ENCODE measurements at places on chromosomes 2 and 18. TPM values are rescaled to one million over a fixed set of nuclear protein-coding genes. Genes with fewer than 3 reads are reported as not detected.
A peak's percentile ranks its signal among the peaks of the same experiment; 100 is the strongest.

The SERPINB8 gene
- total RNA-seq, result 42.7 TPM

GRCh38 chr18:45416168-45416567 lies 199.1 kb upstream of the SLC14A2 start:
- DNase-seq, result peak; percentile 13
- peaks cover 9% of the 10 kb centered on the region for H3K27me3 ChIP-seq
- no peaks in the 10 kb centered on the region for H3K4me1 ChIP-seq
- H3K4me3 ChIP-seq, result no peak overlapping the region

GRCh38 chr2:71045865-71046548 lies 22.4 kb upstream of the NAGK start:
- no peak overlapping the region for H3K4me3 ChIP-seq
- H3K4me1 ChIP-seq, result peaks cover 6% of the 10 kb centered on the region
- H3K27ac ChIP-seq, result no peak overlapping the region
- no peaks in the 10 kb centered on the region for H3K36me3 ChIP-seq
- no peak for DNase-seq

The EPAS1 gene
- total RNA-seq, result 99.7 TPM

GRCh38 chr2:75560022-75560767 lies 544 bp downstream of the EVA1A start:
- H3K4me1 ChIP-seq, result peaks cover 69% of the 10 kb centered on the region
- H3K27ac ChIP-seq, result peak overlapping the region; percentile 95
- peaks cover 20% of the 10 kb centered on the region for H3K36me3 ChIP-seq
- H3K4me3 ChIP-seq, result peak overlapping the region; percentile 93

DNA sequence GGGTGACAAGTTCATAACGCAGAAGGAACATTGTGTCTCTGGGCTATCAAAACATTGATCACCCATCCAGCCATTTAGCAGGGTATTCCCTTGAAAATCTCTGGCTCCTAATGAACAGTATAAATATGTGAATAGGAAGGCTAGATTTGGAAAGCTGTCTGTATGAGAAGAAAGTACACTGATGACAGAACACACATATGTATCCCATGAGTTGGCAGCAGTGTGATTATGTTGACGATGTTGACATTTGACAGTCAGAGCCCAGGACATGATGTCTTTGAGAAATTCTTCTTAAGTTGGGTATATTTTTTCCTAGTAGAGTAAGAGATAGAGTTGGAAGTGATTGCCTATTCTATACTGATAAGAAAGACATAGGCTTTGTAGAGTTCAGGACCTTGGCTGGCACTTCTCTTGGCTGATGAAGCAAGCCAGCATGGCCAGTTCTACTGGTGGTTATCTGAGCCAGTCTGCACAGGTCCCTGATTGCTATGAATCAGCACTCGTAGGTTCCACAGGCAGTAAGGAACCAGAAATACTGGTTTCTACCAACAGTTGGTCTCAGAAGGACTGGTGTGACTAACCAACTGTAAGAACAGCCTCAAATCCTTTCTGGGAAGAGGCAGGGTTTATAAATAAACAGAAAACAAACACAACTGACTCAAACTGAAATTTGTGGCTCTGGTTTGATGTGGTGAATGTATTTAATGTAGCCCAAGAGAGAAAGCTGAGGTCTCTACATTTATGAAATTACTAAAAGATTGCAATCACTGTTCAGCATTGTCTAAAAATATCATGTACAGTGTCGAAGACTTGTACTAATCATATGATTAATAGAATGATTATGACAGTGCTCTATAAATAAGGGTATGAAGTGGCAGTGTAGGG lies 43.9 kb upstream of the RAPH1 start:
- H3K36me3 ChIP-seq, result no peaks in the 10 kb centered on the region
- peaks cover 1% of the 10 kb centered on the region for H3K27me3 ChIP-seq
- peaks cover 34% of the 10 kb centered on the region for H3K4me1 ChIP-seq
- peak; percentile 92 for DNase-seq
- peak overlapping the region; percentile 74 for H3K27ac ChIP-seq

- peaks cover 41% of the 10 kb centered on the region for H3K4me1 ChIP-seq
- H3K27ac ChIP-seq, result peak overlapping the region; percentile 54
- 0 out of 2 replicates have a peak, but pooled peaks cover 1% of the 10 kb centered on the region for H3K27me3 ChIP-seq
- no peak overlapping the region for H3K4me3 ChIP-seq
- DNase-seq, result no peak
Measured at GRCh38 chr2:9408641-9409151, 14.6 kb downstream of the ITGB1BP1 start.

The KHK gene
- total RNA-seq, result 1.7 TPM

GRCh38 chr2:218244204-218244603 lies 16.6 kb upstream of the GPBAR1 start:
- H3K36me3 ChIP-seq, result peaks cover 19% of the 10 kb centered on the region
- H3K4me3 ChIP-seq, result no peak overlapping the region
- DNase-seq, result no peak
- peaks cover 4% of the 10 kb centered on the region for H3K27me3 ChIP-seq

- H3K27ac ChIP-seq, result no peak overlapping the region
- no peaks in the 10 kb centered on the region for H3K36me3 ChIP-seq
- H3K27me3 ChIP-seq, result peaks cover 46% of the 10 kb centered on the region
- no peak for DNase-seq
- no peak overlapping the region for H3K4me3 ChIP-seq
Measured at GRCh38 chr18:63314062-63314790, 5.3 kb downstream of the BCL2 start.

DNA sequence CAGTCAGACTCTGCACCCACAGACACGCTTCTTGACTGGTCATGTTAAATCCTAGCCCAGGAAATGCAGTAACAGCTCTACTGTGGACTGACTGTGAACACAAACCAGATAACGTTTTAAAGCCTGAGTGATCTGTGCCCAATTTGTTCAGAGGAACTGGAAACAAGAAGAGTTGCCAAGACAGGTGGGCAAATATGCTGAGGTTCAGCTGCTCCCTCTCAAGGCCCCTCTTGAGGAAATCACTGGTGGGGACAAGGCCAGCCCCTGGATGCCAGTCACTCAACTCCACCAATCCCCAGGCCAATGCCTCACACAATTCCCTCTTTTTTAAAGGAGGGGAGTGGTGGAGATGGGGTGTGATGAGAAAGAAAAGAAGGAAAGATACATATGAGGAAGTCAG lies 261.2 kb downstream of the ALK start:
- H3K27ac ChIP-seq, result no peak overlapping the region
- DNase-seq, result no peak
- H3K27me3 ChIP-seq, result peaks cover 8% of the 10 kb centered on the region
- H3K36me3 ChIP-seq, result no peaks in the 10 kb centered on the region

DNA sequence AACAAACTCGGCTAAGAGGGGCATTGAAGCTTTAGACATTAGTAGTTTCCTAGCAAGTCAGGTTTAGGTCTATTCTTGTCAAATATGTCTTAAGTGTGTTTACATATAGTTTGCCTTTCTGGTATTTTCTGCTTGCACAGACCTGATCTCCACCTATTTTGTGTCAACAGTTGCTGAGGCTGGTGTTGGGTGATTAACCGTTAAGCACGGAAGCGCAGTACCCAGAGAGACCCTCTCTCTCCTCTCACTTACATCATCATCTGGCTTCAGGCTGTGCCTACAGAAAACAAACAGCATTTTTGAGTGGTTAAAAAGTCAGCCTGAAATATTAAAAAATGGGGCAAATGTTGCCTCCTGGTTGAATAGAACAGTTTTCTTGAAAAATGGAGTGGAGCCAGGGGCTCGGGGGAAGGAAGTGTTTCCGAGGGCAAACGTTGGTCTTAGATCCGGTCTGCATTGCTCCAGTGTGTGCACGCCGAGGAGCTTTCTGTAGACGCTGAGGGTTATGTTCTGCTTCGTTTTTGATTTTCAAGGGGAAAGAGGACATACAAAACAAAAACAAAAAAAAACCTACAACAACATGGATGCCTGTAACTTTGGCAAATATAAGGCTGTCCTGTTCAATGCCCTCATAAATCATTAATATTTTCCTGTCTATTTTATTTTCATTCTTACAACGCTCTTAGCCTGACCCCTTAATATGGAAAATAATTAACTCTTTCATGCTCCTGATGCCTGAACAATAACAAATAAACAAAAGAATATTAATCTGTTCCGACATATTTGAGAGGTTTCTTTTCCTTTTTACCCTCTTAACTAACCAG lies 120.8 kb downstream of the MEIS1 start:
- peak overlapping the region; percentile 80 for H3K4me3 ChIP-seq
- H3K27me3 ChIP-seq, result no peaks in the 10 kb centered on the region
- H3K27ac ChIP-seq, result peak overlapping the region; percentile 84
- DNase-seq, result no peak
- peaks cover 50% of the 10 kb centered on the region for H3K36me3 ChIP-seq

DNA sequence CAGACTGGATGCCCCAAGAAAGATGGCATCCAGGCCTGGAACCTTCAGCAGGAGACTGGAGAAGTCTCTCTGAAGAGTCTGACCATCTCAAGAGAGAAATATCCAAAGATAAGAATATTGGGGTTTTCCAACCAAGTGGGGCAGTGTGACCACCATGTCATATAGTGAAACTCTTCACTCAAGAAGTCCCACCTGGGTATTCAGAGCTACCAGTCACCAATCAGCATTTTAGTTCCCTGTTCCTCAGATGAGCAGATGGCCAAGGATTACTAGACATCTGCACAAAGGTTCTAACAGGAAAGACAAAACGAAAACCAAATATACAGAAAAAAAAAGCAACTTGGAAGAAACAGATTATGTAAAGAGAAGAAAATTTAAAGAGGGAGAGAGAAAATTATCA lies 38.5 kb upstream of the CXCR4 start:
- H3K27ac ChIP-seq, result no peak overlapping the region
- peaks cover 2% of the 10 kb centered on the region for H3K27me3 ChIP-seq
- H3K36me3 ChIP-seq, result no peaks in the 10 kb centered on the region
- no peak overlapping the region for H3K4me3 ChIP-seq
- no peak for DNase-seq
- no peaks in the 10 kb centered on the region for H3K4me1 ChIP-seq

- H3K27me3 ChIP-seq, result no peaks in the 10 kb centered on the region
- no peaks in the 10 kb centered on the region for H3K36me3 ChIP-seq
- no peak overlapping the region for H3K4me3 ChIP-seq
- no peak overlapping the region for H3K27ac ChIP-seq
- DNase-seq, result no peak
Measured at GRCh38 chr18:30705943-30706342, 336.6 kb downstream of the DSC3 start.

GRCh38 chr2:151658081-151658480 lies 76.2 kb downstream of the NEB start:
- no peak for DNase-seq
- no peak overlapping the region for H3K27ac ChIP-seq
- H3K36me3 ChIP-seq, result no peaks in the 10 kb centered on the region
- H3K27me3 ChIP-seq, result peaks cover 3% of the 10 kb centered on the region

The DNAH7 gene
- 0.24 TPM for total RNA-seq

GRCh38 chr2:213537579-213537978 lies 253.3 kb downstream of the SPAG16 start:
- H3K4me3 ChIP-seq, result no peak overlapping the region
- H3K27ac ChIP-seq, result no peak overlapping the region
- no peaks in the 10 kb centered on the region for H3K36me3 ChIP-seq
- no peak for DNase-seq
- H3K4me1 ChIP-seq, result no peaks in the 10 kb centered on the region

- peaks cover 17% of the 10 kb centered on the region for H3K4me1 ChIP-seq
- H3K27ac ChIP-seq, result no peak overlapping the region
Measured at GRCh38 chr18:70005580-70005979, 57.9 kb upstream of the CD226 start.

The OSBPL6 gene
- total RNA-seq, result 2.4 TPM

DNA sequence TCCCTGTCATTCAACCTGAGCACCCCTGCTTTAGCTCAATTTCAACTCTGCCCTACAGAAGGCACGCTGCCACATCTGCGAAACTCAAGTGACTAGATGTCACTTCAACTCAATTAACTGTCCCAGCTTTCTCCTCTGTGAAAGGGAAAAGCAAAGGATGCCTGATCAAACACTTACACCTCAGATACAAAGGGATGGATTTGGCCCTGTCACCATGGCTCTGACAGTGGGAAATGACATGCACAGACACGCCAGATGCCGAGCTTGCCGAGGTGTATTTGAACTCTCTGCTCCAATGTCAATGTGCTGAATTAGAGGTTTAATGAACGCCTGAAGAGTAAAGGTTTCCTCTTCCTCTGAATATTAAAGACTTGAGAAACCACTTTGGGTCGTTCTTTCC lies 481.1 kb downstream of the CBLN2 start:
- no peaks in the 10 kb centered on the region for H3K27me3 ChIP-seq
- H3K36me3 ChIP-seq, result no peaks in the 10 kb centered on the region
- H3K4me1 ChIP-seq, result no peaks in the 10 kb centered on the region
- DNase-seq, result no peak
